Stimulated activated CD8-positive, alpha-beta memory T cell treated with anti-CD3 and anti-CD28 coated beads, Interleukin-4, amount 100 ng/mL, for 4 hours (primary cell): ENCODE measurements at places on chromosomes 13 and 19.

- DNase-seq, result no peak
These were observed 466.6 kb downstream of the FGF9 start for GRCh38 chr13:22137361-22138050.

- no peak for DNase-seq
These were observed 21.6 kb downstream of the VASP start for GRCh38 chr19:45528744-45529419.

GRCh38 chr13:29975283-29975682, 124.9 kb upstream of the UBL3 start:
- DNase-seq, result no peak

DNA sequence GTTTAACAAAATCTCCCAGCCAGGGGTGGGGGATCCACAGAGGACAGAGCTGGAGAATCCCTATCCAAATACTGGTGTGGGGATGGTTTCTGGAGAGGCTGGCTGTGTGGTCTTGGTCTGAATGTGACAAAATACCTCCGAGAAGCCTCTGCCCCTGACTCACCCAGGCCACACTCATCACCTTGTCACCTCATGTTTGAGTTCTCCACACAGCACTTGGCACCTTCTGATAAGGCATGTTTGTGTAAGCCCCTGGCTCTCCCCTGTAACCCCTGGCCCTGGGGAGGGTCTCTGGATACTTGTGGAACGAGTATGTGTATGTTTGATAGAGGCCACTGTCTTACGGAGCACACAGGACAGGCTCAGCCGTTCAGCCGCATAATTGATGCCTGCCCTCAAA, 14.7 kb downstream of the TECR start:
- no peak for DNase-seq

DNA sequence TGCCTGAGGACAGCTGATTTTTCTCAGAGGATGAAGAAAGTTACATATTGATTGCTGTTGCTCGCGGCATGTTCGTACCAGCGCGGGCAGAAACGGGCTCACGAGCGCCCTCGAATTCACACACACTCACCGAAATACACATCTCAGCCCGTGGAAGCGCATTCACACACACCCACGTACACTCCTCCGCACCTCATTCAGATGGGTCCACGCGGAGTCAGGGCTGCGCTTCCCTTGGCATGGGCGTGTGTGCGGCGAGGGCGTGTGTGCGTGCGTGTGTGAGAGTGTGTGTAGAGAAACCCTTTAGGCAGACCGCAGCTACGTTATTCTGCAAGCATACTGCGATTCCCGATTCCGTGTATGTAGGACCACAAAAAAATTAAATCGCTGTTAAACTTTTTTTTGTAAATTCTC, 2.1 kb upstream of the PCDH17 start:
- no peak for DNase-seq
